ENCODE measurements at places on chromosomes 6 and 20.
A peak's percentile ranks its signal among the peaks of the same experiment; 100 is the strongest.

- DNase-seq: peak; percentile 81
Measured at GRCh38 chr6:41278699-41279405, 7.6 kb downstream of the TREM1 start.

GRCh38 chr6:5191222-5191621, 69.5 kb downstream of the LYRM4 start:
- DNase-seq: no peak

GRCh38 chr20:31833130-31833930, 12.1 kb downstream of the FOXS1 start:
- no peak for DNase-seq

- DNase-seq: no peak
Measured at GRCh38 chr20:44609006-44609515, 26.7 kb downstream of the PKIG start.

- no peak for DNase-seq
Measured at GRCh38 chr20:62928246-62928939, 2.1 kb upstream of the DIDO1 start.

GRCh38 chr6:151847064-151847463, 39.6 kb downstream of the ESR1 start:
- DNase-seq: peak; percentile 39

DNA sequence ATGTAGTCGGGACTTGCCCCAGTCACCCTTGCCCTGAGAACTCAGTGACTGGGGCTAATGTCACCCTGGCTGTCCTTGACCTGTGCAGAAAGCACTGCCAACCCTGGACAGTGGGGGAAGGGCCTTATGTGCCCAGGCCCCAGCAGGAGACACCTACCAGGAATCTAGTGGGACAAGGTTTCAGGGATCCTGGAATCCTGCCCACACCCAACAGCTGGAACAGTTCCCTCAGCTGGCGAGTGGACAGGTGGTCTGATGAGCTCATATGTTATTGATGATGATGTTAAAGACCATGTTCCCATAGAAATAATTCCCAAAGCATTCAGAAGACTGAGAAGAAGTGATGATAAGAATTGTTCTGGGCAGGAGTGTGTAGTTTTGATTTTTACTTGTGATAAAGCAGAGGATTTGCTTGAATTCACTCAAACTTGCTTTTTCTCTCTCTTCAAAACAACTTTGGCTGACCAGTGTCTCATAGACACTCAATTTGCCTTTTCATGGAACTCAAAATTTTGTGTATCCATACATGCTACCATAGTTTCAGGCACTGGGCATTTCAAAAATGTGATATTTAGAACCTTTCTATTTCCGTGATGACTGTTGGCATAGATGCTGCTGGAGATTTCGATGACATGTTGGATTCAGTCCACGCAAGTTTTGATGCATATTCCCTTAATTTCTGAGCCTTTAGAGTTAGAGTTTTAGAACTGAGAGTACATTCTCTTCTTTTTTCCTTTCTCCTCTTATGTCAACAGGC, 79.3 kb downstream of the SLC22A3 start:
- no peak for DNase-seq

- DNase-seq: no peak
Measured at GRCh38 chr6:128025478-128025877, 124.6 kb upstream of the THEMIS start.

DNA sequence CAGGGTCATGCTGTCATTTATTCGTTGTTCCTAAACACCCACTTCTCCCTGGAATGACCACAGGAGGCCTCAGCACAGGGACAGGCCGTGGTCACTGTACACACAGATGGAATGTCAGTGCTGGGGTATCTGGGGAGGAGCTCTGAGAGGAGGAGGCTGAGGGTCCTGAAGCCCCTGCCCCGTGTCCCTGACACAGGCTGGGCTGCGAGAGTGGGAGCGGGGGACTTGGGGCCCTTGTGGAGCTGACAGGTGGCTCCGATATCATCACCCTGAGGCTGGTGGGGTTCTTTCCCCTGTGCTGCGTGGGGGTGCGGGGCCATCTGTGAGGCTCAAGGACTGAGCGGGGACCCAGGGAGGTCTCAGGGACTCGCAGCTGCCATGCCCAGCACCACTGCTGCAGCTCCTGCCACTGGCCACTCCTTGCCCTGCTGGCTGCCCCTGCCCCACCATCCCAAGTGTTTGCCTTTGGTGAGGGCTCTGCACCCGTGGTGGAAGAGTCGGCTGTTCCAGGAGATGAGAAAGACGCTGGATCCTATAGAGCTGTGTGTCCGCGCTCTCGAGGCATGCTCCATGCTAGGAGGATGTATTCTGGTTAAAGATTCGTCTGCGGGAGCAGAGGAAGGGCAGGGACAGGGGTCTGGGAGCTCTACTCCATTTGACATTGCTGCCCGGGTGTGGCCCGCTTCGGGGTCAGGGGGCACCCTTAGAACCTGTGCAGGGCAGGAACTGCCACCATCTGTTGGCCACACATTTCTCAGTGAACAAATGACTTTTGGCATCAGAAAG, 18.9 kb downstream of the NPEPL1 start:
- no peak for DNase-seq

GRCh38 chr6:2968600-2969135, 2.7 kb downstream of the SERPINB6 start:
- DNase-seq: no peak

DNA sequence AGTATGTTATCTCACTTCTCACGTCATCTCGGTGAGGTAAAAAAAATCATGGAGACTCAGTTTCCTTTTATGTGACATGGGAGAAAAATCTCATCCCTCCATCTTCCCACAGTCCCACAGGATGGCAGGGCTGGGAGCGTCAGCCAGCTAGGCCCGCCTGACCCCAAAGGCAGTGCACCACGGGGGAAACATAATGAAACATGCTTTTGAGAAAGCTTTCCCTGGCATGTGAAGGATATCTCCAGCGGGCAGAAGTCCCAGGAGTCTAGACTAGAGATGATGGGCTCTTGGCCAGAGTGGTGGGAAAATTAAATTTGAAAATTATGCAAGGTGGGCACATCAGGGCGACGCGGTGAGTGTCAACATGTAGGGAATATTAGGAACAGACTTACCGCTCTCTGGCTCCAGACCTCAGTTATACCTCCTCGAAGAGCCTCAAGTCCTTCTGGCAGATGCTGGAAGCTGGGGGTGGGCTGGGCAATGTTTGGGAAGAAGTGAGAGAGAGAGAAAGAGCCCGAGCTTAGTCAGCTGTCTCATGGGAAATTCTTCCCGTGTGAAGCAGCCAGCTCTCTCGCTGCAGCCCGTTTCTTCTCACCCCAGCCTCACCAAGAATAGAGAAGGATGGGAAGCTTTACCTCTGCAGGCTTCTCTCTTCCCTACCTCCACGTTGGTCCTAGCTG, 52.3 kb downstream of the MOCS1 start:
- no peak for DNase-seq

DNA sequence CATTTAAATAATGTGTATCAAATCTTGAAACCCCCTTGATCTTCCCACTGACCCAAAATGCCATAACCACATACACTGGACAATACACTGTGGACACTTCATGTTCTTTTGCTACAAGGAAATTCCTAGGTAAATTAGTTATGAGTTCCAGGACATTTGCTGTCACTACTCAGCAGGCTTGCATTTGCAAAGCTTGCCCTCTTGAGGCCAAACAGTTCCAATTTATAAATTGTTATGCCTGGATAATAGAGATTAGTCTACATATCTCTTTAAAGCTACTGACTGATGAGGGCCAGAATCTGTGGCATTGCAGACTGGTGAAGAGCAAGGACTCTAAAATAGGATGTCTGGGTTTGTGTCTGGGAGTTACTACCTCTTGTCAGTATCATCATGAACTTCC, 17.4 kb upstream of the RAB32 start:
- no peak for DNase-seq

- DNase-seq: no peak
Measured at GRCh38 chr6:14180609-14181008, 63.0 kb downstream of the CD83 start.

- no peak for DNase-seq
Measured at GRCh38 chr20:31572042-31572700, 32.9 kb upstream of the ID1 start.

DNA sequence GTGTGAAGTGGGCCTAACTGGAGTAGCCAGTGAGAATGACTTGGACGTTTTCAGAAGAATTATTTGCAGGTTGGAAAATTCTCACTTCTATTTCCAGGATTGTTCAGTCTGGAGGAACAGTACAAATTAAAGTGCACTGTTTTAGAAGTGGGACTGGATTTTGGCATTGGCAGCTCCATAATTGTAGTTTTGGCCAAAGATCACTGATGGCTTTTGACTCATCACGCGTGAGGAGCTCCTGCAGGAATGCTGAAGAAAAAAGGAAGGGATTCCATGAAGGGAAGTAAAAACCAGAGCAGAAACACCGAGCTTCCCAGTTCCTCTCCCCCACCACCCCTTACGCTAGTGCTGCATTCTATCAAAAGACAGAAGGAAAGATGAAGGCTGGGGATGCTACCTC, 103.5 kb downstream of the JARID2 start:
- no peak for DNase-seq

GRCh38 chr6:137334884-137335283, 115.7 kb upstream of the IFNGR1 start:
- no peak for DNase-seq

DNA sequence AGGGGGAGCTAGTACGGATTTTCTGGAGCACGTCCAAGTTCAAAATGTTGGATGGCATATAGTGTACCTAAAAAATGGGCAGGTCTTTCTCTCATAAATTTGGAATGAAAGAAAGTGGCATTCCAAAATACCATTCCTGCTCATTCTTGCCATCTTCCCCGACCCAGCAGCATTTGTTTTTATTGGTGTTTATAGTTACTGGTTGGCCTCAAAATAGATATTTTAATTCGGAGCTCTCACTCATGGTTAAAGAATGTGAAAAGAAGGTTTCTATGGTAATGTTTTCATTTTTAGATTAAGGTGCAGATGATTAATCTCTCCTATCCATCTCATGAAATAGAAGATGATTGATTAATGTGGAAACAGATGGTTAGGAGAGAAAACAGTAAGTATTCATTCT, 204.5 kb downstream of the HIVEP2 start:
- DNase-seq: no peak

DNA sequence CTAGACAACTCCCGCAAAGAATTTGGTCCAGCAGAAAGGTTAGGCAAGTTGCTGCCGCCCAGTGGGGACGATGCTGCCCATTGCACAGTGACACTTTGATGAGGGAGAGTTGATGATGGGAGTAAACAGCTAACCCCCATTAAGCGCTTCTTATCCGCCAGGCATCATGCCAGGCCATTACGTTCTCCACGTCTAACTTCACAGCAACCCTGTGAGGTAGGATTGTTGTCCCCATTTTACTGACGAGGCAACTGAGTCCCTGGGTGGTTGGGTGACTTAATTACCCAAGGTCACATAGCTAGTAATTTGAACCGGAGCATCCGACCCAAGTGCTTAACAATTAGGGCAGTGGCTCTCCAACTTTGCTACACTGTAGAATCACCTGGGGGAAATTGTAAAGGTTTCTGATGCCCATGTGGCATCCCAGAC, 738 bp downstream of the RALGAPB start:
- DNase-seq: no peak

GRCh38 chr20:31866221-31866620, 4.1 kb downstream of the DUSP15 start:
- no peak for DNase-seq

DNA sequence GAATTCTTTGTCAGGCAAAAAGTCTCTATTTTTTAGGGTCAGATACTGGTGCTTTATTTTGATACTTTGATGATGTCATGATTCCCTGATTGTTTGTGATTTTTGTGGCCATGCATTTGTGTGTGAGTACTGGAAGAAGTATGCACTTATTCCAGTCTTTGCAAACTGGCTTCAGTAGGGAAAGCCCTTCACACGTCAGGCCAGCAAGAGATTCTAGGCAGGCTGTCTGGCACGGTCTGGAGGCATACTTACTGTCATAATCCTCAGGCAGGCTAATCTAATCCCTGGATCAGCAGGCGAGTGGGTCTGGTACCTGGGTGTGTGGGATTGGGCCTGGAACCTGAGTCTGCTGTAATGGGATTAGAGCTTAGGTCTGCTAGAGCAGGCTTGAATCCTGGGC, 391.8 kb upstream of the MMS22L start:
- no peak for DNase-seq

DNA sequence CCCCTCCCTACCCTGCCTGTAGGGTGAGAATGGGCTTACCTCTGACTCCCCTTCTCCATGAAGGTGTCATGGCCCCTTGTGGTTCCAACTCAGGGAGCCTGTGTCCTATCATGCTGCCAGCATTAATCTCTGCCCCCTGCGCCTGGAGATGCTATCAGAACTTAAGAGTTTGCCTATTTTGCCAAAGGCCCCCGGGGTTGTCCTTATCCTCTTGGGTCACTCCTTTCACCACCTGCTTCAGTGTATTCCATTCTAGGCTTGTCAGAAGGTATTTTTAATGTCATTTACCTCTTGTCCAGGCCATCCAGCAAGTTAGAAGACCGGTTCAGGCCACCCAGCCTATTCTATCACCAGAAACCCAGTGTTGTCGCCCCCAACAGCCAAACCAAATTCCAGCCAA, 10.5 kb downstream of the RRBP1 start:
- DNase-seq: no peak

GRCh38 chr6:16632101-16632500, 129.2 kb downstream of the ATXN1 start:
- DNase-seq: no peak

DNA sequence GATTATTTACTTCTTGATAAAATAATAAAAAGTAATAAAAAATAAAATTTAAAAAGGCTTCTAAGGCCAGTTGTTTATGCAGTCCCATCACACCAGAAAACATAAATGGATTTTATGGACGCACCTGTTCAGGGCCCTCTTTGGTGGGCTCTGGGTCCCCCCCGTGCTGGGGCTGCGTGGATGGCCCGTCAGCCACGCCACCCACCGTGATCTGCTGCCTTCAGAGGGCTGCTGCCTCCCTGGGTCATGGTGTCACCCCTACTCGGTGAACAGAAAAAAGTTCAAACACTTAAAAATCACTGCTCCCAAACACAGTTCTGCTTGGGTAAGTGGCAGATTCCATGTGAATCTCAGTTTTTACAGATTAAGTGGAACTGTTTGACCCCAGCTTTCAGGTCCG, 447.6 kb upstream of the AGPAT4 start:
- no peak for DNase-seq

GRCh38 chr6:149831308-149831820, 32.8 kb downstream of the LRP11 start:
- DNase-seq: no peak

DNA sequence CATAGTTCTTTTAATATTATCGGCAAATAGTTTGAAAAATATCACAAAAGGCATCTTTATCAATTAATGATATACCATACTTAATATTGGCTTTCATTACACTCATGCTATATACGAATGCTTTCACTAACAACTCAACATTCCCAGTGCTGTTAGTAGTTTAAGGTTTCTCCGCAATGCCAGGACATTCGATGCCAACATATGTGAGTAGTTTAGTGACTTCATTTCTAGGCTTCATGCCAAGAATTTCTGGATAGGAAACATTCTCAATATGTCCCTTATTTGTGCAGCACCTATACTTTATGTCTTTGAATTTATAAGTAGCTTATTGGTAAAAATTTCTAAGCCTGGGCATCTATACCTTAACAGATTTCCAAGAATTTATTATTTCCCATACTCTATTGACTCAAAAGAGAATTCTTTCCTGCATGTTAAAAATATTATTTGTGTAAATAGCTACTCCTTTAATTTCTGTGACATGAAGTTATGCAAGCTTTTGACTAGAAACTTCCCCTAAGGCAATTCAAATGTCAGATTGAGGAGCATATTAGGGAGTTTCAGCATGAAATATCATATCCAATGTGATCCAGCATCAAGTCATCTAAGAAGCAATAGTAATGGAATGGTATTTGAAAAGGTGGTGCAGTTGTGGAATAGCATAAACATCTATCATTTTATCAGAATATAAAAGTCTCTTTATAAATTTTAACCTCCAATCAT, 236.0 kb upstream of the STXBP5 start:
- DNase-seq: no peak
